Kidney epithelial cell (primary cell): ENCODE measurements at places on chromosomes 11 and 22.

DNA sequence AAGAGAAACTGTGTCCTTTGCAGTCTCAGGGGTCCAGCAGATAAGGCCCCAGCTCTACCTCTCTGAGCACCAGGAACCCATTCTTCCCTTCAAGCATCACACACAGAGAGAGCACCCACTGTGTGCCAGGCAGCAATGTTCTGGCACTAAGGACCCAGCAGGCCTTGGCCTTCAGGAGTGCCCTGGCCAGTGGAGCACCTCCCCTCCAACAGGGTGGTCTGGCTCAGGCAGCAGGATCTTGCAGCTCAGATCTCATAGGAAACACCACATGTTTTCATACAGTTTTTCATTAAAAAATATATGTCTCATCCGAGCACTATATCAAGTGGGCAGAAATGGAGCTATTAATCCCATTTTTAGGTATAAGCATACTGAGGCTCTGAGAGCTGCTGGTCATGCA is 410.6 kb downstream of the SOX6 start:
- DNase-seq: no peak

DNA sequence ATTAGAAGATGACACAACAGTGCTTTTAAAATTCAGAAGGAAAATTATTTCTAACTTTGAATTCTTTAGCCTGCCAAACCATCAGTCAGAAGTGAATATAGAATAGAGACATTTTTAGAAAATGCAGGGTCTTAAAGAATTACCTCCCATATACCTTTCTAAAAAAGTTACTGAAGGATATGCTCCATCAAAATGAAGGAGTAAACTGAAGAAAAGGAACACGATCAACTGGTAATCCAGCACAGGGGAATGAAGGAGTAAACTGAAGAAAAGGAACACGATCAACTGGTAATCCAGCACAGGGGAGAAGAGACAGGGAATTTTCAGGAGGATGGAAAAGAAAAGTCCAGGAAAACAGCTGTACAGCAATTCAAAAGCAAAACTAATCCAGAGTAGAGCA is 75.4 kb upstream of the LDLRAD3 start:
- DNase-seq: no peak

- DNase-seq: no peak
Observed at GRCh38 chr11:132112846-132113245, 742.4 kb downstream of the NTM start.

GRCh38 chr11:61037441-61038093 is 64.7 kb upstream of the CD5 start:
- DNase-seq: no peak
